ENCODE measurements at places on chromosomes 7 and 10.
A peak's percentile ranks its signal among the peaks of the same experiment; 100 is the strongest.

- no peak overlapping the region for H3K4me3 ChIP-seq
- H3K36me3 ChIP-seq, result peaks cover 12% of the 10 kb centered on the region
Observed at GRCh38 chr7:73517241-73517995, 4.7 kb downstream of the BAZ1B start.

- H3K4me3 ChIP-seq, result no peak overlapping the region
- H3K4me1 ChIP-seq, result peaks cover 11% of the 10 kb centered on the region
- no peaks in the 10 kb centered on the region for H3K36me3 ChIP-seq
- no peaks in the 10 kb centered on the region for H3K27me3 ChIP-seq
Observed at GRCh38 chr7:104950006-104950405, 64.0 kb upstream of the KMT2E start.

DNA sequence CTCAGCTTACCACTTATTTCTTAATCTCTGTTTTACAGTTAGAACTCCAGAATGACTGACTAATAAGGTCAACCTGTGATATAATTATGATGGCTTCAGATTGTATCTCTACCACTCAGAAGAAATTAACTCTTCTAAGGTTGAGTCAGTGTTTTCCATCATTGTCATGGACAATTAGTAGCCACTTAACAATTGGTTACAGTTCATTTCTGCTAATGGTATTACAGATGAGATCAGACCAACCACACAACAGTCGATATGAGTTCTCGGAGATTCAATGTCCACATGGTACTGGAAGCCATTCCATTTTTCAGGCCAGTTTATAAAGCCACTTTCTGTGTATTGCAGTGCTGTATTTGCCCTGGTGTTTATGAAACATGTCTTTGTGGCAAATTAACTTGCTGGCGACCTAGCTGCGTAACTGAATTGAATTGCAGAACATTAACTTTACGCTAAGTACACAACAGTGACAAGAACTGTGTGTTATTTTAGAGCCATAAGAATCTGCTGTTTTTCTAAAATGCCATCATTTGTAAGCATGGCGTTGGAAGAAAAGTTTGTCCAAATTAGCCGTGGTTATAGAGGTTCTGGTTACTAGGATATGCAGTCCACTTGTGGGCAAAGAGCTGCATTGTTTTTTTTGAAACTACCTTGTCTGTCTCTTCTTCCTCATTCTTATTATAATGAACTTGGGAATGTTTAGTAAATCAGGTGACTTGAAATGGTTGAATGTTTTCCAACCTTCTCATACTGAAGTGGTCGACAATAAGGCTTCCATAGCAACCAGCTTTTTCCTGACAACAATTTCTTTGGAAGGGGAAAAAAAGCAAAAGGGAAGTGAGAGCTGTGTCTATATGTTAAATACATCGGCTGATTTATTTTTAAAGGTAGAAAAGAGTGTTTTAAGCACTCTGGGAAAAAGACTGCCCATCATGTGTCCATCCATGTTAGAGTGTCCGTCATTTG lies 76.4 kb downstream of the CELF2 start:
- H3K4me1 ChIP-seq, result no peaks in the 10 kb centered on the region
- H3K36me3 ChIP-seq, result no peaks in the 10 kb centered on the region
- DNase-seq, result no peak
- no peaks in the 10 kb centered on the region for H3K27me3 ChIP-seq
- H3K27ac ChIP-seq, result no peak overlapping the region
- H3K4me3 ChIP-seq, result no peak overlapping the region

DNA sequence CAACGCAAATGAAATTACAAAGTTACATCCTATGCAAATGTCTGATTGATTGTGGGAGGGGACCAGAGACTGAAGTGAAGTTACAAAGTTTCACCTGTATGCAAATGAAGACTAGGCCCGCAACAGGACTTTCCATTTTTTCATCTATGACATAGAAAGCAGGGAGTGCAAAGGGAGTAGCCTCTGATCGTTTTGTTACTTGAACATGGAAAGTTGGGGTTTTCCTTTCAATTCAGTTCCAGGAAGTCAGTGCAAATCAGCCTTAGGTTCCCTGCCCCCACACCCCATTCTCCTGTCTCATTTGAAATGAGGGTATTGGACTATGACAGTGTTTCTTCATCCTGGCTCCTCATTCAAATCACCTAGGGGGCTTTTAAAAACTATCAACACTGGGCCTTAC lies 96.9 kb upstream of the HABP2 start:
- H3K4me3 ChIP-seq, result no peak overlapping the region
- no peaks in the 10 kb centered on the region for H3K27me3 ChIP-seq
- no peaks in the 10 kb centered on the region for H3K36me3 ChIP-seq
- H3K4me1 ChIP-seq, result peaks cover 9% of the 10 kb centered on the region
- DNase-seq, result no peak

GRCh38 chr10:14748441-14748840 lies 26.3 kb downstream of the FAM107B start:
- peaks cover 52% of the 10 kb centered on the region for H3K4me1 ChIP-seq
- peak overlapping the region; percentile 89 for H3K27ac ChIP-seq
- H3K27me3 ChIP-seq, result no peaks in the 10 kb centered on the region
- no peak for DNase-seq

Measured in thoracic aorta (tissue), 2 donors.